ENCODE measurements at places on chromosomes 4 and X.

DNA sequence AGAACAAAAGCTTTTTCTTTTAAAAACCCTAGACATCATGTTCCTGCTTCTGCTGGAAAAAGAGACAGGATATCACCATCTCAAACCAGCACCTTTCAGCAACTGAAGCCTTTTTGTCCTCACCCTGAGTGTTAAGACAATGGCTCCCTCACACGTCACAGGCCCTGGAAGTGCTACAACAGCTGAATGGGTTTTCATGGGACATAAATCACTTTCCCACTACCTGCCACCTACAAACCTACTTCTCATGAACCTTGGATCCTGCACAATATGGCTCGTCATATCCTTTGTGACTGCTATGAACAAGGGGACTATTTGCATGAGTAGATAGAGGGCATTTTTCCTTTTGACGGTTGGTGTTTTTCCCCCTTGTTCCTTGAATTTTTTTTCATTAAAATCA, 93.6 kb downstream of the TSPAN5 start:
- no peak for DNase-seq

- DNase-seq, result no peak
Observed at GRCh38 chr4:67550451-67550850, 5.1 kb upstream of the CENPC start.

DNA sequence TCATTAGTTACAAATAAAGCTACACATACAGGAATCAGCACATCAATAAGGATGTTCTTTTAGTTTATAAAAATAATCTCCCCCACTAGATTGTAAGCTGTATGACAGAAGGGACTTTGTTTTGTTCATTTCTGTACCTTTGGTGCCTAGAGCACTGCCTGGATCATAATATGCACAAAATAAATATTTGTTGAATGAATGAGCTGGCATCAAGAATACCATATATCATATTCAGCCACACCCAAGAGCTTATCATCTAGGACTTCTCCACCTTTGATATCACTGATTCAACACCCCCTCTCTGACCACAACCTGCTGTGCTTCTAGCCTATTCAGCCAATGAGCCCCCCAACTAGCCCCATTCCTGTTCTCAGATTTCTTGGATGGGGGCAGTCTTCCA, 10.6 kb downstream of the SYTL4 start:
- no peak for DNase-seq

GRCh38 chr4:180696460-180697092, 1546.6 kb upstream of the TENM3 start:
- DNase-seq, result no peak

DNA sequence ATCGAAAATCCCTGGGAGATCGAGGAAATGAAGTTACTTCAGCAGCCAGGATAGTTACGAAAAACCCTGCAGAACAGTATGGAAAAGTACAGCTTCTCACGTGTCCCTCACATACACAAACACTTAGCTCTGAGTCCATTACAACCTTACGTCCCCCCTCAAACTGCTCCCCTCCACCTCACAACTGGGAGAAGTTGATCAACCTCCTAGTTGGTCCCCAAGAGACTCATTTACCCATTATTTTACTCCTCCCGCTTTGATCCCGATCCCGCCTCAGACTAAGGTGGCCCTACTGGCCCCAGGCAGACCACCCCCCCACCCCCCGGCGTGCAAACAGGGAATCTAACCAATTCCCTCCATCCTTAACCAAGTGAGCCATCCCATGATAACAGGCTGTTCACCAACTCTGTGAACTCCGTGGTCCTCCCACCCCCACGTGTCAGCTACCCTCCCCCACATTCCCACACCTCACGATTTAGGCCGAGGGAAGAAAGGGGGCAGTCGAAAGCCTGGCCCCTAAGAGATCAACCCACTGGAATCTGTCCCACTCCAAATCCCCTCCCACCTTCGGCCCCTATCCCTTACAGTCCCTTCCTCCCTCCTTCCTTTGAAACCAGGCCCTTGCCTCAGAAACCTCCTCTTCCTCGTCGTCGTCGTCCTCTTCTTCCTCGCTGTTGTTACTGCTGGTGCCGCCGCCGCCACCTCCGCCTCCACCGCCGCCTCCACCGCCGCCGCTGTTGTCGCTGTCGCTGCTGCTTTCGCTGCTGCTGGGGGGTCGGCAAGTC, 755 bp downstream of the ANKRD17 start:
- DNase-seq, result no peak

DNA sequence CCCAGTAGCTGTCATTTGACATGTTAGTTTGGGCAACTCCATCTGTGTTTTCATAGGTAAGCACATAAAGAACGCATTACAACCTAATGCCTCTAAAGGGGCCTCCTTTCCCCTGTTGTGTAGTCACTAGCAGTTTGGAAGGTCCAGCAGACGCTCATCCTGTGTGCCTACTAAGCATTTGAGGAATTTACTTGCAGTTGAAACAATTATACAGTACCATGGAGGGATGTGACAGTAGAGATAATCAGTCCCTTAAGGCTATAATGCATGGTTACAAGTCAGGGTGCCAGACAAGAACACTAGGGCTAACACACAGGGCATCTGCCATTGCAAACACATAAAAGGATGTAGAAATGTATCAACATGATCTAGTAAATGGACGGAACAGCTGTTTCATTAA, 138.3 kb downstream of the PCDH10 start:
- no peak for DNase-seq

- no peak for DNase-seq
Observed at GRCh38 chrX:116031331-116031730, 139.2 kb upstream of the AGTR2 start.

DNA sequence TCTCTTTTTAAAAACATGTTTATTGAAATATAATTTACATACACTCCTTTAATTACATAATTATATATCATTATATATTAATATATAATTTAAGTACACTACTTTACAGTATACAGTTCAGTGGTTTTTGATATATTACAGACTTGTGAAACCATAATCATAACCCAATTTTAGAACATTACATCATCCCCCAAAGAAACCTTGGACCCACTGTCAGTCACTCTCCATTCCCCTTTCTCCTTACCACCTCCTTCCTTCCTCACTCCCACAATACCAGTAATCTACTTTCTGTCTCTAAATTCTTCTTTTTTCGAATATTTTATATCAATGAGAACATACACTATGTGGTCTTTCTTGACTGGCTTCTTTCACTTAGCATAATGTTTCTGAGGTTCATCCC, 17.9 kb upstream of the EXOSC9 start:
- no peak for DNase-seq

DNA sequence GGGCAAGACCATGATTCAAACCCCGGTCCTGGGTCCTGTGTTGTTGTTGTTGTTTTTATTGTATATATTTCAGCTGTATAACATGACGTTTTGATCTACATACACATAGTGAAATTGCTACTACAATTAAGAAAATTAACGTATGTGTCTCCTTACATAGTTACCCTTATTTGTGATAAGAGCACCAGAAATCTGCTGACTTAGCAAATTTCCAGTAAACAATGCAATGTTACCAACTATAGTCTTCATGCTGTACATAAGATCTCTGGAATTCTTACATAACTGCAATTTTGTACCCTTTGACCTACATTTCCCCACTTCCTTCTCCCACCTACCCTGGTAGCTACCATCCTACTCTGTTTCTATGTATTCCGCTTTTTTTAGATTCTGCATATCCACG, 75.8 kb upstream of the MAGEB10 start:
- DNase-seq, result no peak

DNA sequence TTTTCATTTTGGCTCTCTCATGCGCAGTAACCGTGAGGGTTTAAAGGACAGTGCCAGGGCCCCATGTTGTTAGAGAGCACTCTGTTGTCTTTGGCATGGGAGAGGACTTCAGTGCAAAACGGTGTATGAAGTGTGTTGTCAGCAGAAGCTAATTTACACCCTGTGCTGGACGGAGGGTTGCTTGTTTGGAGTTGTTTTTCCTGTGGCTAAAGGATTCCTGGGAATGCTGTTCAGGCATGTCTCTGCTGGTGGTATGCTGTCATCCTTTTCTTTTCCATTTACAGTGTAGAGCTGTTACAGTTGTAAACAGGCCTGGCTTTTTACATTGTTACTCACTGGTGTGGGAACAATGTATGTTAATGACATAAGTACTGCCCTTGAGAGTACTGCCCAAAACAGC, 206.3 kb downstream of the CBR4 start:
- DNase-seq, result no peak

GRCh38 chr4:15396157-15396800, 31.6 kb upstream of the C1QTNF7 start:
- peak; percentile 43 for DNase-seq

- no peak for DNase-seq
Observed at GRCh38 chr4:85968945-85969819, 390.7 kb downstream of the MAPK10 start.

- no peak for DNase-seq
Observed at GRCh38 chr4:181693517-181693916, 549.7 kb upstream of the TENM3 start.

DNA sequence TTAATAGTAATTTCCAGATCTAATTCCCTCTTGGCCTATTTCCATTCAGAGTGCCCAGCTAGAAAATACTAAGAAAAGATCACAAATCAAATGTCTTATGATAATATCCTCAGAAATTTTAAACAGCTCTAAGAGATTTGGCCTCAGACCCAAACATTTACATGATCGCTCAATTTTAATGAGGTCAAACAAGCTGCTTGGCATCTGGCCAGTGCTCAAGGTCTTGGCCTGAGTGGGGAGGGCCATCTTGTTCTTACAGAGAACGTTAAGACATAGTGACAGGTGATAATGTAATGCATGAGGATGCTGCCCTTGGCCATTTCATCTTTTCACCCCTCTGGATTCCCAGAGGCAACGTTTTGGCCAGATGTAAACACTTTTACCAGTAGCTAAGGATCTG, 159.2 kb upstream of the SLC7A11 start:
- no peak for DNase-seq

- no peak for DNase-seq
Observed at GRCh38 chrX:348461-349117, 30.0 kb upstream of the GTPBP6 start.

- no peak for DNase-seq
Observed at GRCh38 chr4:12411072-12411471, 982.4 kb upstream of the HS3ST1 start.

GRCh38 chr4:41175794-41176193, 38.5 kb downstream of the APBB2 start:
- no peak for DNase-seq
